Smooth muscle cell of the umbilical artery (primary cell): ENCODE measurements at places on chromosomes 16 and 17. TPM values are rescaled to one million over a fixed set of nuclear protein-coding genes. Genes with fewer than 3 reads are reported as not detected.

HOXB7 gene
- 3.3 and 3.4 TPM in 2 replicates for total RNA-seq

ABCC1 gene
- total RNA-seq, result 43.7 and 81.0 TPM in 2 replicates

TAOK2 gene
- total RNA-seq, result 53.4 and 72.9 TPM in 2 replicates

WNT9B gene
- not detected in 2 replicates for total RNA-seq

KRT40 gene
- not detected in 2 replicates for total RNA-seq

CBFB gene
- 98.3 and 162 TPM in 2 replicates for total RNA-seq

BCO1 gene
- total RNA-seq, result not detected in 2 replicates

HID1 gene
- 0.18 and 0.30 TPM in 2 replicates for total RNA-seq

EVPLL gene
- total RNA-seq, result not detected in 2 replicates

CA7 gene
- not detected in 2 replicates for total RNA-seq
